ENCODE measurements at places on chromosomes 12 and 14.

- DNase-seq: no peak
Observed at GRCh38 chr12:80161612-80162011, 62.3 kb downstream of the OTOGL start.

DNA sequence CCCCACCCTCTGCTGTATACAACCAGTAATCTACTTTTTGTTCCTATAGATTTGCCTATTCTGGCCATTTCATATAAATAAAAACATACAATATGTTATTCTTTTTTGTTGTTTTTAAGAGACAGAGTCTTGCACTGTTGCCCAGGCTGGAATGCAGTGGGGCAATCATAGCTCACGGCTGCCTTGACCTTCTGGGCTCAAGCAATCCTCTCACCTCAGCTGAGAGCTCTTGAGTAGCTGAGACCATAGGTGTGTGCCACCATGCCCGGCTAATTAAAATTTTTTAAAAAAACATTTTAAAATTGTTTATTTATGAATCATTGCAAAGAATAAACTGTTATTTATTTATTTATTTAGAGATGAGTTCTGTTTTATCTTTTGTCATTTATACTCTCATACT lies 11.6 kb downstream of the PTGR2 start:
- DNase-seq: no peak

DNA sequence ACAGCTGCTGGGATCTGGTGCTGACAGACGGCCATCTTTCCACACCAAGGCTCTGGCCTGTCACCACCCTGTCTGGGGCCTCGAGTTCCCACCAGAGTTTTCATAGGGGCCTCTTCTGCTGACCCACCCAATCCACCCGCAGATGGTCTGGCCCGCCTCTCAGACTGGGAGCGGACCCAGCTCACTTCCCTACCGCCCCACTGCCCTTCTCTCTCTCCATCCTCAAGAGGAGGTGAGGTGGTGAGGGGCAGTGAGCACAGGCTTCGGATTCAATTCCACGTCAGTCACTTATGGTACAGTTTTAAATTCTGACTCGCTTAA lies 12.3 kb upstream of the RPS6KL1 start:
- no peak for DNase-seq

DNA sequence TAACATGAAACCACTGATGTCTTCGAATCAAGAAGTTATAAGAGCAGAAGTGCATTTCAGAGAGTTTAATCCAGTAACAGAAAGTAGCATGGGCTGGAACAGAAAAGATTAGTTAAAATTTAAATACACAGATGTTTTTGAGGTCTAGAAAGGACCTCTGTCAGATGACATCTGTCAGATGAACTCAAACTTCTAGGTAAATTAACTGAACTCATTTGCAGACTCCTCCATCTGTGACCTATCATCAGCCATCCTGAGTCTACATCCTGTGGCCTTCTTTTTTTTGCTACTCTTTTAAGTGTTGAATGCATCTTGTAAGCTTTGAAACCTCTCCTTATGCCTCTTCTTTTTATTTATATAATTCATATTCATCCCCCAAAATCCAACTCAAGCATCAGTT lies 53.3 kb downstream of the C2CD5 start:
- DNase-seq: no peak

DNA sequence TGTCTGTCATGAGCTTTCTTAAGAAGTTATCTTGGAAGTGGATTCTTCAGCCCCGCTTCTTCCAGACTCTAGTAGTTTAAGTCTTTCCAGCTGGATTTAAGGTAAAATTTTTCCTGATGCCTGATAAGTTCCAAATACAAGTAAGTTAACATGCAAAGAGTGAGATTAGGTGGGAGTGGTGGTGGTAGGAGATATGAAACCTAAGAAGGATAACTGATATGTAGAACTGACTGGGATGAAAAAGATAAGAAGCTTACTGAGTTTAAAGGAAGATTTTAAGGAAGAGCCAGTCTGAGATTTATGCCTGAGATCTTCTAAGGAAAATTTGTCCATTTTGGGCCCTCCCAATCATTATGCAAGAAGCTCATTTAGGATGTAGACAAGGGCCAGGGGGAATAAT lies 250.9 kb upstream of the SYT10 start:
- no peak for DNase-seq

- DNase-seq: peak; percentile 86
Observed at GRCh38 chr12:4997939-4998338, 45.7 kb upstream of the KCNA5 start.

DNA sequence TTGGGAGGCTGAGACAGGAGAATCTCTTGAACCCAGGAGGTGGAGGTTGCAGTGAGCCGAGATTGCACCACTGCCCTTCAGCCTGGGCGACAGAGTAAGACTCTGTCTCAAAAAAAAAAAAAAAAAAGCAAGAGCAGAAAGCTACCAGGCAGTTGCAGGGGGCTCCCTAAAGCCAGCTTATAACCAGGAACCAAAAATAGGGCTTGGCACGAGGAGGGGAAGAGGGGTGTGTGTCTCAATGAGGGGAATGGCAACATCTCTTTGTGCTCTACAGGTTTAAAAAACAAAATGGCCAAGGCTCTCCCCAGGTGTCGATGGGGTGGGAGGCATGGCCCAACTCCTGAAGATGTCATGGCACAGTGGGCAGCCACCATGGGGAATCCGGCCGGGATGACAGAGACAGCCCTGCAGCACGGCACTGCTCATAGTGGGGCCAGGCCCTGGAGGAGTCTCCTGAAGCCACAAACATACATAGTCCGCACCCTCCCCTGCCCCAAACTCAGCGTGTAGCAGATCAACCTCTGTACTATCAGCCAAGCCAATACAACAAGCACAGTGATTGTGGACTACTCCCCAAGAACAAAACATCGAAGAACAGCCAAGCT lies 16.0 kb upstream of the EIF5 start:
- DNase-seq: no peak

GRCh38 chr12:21697904-21698630 lies 40.4 kb upstream of the LDHB start:
- peak; percentile 45 for DNase-seq

DNA sequence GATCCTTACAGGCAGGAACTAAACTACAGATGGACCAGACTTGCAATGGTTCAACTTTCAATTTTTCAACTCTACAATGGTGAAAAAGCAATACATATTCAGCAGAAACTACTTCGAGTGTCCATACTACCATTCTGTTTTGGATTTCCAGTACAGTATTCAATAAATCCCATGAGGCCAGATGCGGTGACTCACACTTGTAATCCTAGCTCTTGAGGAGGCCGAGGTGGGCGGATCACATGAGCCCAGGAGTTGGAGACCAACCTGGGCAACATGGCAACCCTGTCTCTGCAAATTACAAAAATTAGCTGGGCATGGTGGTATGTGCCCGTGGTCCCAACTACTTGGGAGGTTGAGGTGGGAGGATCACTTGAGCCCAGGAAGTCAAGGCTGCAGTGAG lies 336.1 kb downstream of the MED13L start:
- no peak for DNase-seq

DNA sequence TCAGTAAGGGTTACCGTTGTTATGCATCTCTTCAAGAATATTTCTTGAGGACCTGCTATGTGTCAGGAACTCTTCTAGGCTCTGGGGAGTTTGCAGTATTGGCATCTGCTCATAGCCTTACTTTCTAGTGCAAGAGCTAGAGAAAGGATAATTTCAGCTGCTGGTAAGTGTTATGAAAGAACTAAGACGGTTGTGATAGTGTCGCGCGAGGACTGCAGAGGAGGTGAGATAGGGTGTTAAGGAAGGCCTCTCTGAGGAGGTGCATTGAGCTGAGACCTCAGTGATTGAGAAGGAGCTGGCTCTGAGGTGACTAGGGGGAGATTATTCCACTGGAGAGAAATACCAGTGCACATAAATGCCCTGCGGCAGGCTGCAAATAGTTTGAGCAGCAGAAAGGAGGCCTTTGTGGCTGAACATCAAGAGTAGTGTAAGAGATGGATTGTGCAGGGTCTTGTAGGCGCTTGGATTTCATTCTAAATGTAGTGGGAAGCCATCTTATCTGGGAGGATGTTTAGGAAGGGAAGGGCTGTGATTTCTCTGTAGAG lies 824 bp downstream of the DDX55 start:
- DNase-seq: no peak

DNA sequence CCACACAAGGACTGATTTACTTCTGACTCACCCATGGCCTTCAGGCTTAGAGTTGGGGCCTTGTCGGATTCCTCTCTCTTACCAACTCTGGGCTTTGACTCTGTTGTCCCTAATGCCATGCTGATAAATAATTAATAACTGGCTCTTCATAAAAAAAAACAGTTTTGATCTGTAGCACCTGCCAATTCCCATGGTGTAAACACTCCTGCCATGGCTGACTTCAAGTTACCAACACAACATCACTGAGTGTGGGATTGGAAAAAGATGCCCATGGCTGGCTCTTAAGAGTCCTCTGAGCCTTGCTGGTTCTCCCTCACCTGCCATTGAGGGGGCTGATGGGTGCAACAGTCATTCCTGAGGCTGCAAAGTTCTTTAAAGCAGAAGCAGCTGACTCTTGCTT lies 104.8 kb downstream of the KIF26A start:
- DNase-seq: no peak

GRCh38 chr14:104567141-104567956 lies 12.2 kb upstream of the C14orf180 start:
- DNase-seq: no peak

- DNase-seq: no peak
Observed at GRCh38 chr12:20421421-20421820, 53.1 kb downstream of the PDE3A start.

DNA sequence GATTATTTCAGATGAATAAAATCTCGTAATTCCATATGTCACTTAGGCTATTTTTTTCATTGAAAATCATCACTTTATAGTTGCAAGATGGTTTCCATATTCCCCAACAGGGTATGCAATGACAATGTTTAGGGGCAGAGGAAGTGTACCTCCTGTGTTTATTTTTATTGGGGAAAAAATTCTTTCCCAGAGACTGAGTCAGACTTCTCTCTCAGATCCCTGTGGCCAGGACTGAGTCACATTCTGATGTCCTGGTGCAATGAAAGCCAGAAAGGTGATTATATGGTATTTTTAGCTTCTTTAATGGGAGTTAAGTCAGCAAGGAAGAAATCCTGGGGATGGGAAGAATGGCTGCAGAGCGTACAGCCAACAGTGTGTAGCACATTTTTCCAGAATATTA lies 196.9 kb upstream of the ALG10 start:
- peak; percentile 7 for DNase-seq

DNA sequence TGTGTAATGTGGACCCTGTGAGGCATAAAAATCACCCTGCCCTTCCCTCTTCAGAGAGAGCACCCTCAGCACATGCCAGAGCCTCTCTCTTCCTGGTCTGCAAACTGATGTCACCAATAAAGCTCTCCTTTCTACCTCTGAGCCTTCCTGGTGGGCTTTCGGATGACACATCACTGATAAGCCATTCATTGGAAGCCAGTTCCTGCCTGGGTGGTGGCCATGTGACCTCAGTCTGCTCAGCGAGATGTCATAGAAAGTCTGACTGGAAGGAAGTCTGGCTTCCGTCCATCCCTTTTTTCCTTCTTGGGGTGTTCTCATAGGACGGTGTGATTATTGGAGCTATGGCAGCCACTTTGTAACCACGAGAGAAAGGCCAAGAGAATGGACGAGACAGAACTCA lies 95.7 kb downstream of the PIWIL1 start:
- DNase-seq: no peak

DNA sequence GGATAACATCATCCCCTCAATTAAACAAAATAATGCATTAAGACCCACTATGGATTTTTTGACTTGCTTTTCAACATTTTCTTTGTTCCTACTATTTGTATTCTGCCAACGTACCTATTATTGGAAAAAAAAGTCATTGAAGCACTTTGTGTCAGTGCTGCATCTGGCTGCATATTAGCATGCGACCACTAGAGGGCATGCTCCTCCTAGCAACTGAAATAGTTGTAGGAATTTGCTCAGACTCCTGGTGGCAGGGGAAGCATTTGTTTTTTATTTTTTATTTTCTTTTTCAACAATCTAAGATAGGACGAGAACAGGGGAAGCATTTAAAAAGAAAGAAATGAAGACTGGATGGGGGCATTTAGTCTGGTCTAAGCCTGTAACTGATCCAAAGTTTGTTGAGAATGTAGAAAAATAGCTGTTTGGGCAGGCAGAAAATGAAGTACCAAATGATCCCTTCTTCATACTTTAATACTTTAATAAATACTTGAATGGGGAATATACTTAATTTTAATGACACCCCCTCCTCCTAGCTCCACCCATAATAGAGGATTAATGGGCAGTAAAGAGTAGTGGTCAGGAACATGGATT lies 14.5 kb upstream of the CLEC4A start:
- peak; percentile 86 for DNase-seq

- DNase-seq: no peak
Observed at GRCh38 chr12:112905451-112906089, 1.2 kb upstream of the OAS1 start.

DNA sequence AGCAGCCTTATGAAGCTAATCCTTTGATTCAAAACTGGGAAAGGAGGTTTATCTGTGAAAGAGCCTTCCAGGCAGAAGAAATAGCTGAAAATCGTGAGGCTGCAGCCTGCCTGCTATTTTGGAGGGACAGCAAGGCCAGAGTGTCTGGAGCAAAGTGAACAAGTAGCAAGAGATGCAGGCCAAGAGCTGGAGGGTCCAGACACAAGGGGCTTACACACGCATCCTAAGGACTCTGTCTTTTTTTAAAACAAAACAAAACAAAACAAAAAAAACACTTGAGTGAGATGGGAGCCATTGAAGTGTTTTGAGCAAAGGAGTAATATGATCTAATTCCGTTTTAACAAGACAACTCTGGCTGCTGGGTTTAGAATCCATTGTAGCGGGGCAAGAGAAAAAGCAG lies 76.4 kb upstream of the BCAT1 start:
- DNase-seq: no peak

DNA sequence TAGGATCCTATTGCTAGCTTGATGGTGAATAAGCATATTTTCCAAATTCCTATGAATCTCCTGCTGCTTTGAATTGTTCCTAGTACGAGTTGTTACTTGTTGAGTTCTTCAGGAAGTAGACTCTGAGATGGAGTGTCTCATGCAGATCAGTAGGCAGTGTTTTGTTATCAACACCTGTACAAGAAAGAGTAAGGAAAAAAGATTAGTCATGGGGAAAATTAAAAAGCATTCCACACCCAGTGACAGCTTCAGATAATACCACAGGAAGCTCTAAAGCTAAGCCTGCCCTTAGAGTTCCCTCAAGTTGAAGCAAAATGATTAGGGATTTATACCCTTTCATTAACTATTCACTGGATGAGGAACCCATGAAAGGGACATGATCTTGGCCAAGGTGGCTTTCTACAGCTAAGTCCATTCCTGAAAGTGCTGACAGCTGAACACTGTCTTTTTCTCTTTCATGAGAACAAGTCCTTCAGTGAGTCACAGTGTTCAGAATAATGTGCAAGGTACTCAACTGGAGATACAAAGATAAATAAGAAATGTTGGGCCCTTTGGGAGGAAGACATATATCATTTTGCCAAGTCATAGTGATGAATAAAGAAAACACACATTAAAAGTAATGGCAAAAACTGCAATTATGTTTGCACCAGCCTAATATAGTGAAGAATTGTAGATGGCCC lies 49.1 kb downstream of the CCER1 start:
- DNase-seq: no peak

DNA sequence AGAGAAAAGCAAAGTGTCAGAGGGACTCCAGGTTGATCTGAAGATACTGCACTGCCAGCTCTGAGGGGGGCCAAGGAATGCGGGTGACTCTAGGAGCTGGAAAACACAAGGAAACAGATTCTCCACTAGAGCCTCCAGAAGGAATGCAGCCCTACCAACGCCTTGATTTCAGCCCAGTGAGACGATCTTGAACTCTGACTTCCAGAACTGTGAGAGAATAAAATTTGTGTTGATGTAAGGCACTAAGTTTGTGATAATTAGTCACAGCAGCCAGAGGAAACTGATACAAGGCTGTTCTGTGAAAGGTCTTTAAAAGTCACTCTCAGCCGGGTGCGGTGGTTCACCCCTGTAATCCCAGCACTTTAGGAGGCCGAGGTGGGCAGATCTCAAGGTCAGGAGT lies 34.2 kb downstream of the CKAP4 start:
- no peak for DNase-seq

Measured in RKO (cell line).